ENCODE measurements at places on chromosomes 6 and 20. TPM values are rescaled to one million over a fixed set of nuclear protein-coding genes. Genes with fewer than 3 reads are reported as not detected.

TNFAIP3 gene
- total RNA-seq = 0.72 TPM

VSX1 gene
- not detected for total RNA-seq

CNR1 gene
- 2.5 TPM for total RNA-seq

RAMACL gene
- total RNA-seq = 3.6 TPM

LY6G5B gene
- 3.4 TPM for total RNA-seq

WFDC2 gene
- total RNA-seq = not detected

MCCD1 gene
- total RNA-seq = not detected

OPN5 gene
- total RNA-seq = not detected

TSHZ2 gene
- total RNA-seq = 0.11 TPM

GRCh38 chr6:158596861-158597260 is 37.0 kb downstream of the TMEM181 start:
- no peak overlapping the region for H3K4me3 ChIP-seq
- H3K4me1 ChIP-seq = no peaks in the 10 kb centered on the region
- H3K27me3 ChIP-seq = no peaks in the 10 kb centered on the region
- H3K36me3 ChIP-seq = peaks cover 21% of the 10 kb centered on the region
- H3K27ac ChIP-seq = no peak overlapping the region

DNA sequence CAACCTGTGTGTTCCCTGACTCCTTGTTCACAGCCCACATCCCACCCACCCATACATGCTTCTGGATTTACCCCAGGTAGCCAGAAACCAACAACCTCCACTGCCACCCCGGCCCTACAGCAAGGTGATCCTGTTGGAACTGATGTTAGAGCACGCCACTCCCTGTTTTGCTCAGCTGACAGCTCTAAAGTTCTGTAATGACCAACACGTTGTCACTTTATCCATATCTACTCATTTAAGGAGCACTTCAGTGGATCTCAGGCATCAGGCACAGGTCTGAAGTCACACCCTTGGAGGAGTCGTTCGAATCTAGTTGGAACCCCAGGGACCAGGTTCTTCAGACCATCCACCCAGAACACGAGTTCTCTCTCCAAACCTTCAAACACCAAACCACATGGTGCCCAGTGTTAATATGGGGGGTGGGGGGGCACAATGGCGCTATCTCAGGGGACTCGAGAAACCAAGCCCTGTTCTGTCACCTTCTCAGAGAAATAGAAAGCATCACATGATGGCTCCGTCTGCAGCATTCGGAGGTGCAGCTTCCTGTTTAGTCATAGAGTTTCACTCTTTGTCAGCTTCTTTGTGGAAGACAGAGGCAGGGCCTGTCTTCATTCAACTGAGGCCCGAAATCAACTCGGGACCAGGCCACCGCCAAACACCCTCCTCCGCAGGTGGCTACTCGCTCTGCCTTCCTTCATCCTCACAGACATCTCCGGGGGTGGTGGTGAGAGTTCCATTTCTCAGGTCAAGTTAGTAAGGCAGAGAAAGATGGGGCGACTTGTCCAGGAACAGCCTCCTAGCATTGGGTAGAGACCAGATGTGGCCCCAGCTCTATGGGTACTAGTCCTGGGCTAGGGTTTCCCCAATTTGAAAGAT is 142.2 kb downstream of the NFATC2 start:
- H3K27me3 ChIP-seq = no peaks in the 10 kb centered on the region
- peak overlapping the region; percentile 58 for H3K27ac ChIP-seq
- peaks cover 30% of the 10 kb centered on the region for H3K4me1 ChIP-seq
- no peak for DNase-seq

DNA sequence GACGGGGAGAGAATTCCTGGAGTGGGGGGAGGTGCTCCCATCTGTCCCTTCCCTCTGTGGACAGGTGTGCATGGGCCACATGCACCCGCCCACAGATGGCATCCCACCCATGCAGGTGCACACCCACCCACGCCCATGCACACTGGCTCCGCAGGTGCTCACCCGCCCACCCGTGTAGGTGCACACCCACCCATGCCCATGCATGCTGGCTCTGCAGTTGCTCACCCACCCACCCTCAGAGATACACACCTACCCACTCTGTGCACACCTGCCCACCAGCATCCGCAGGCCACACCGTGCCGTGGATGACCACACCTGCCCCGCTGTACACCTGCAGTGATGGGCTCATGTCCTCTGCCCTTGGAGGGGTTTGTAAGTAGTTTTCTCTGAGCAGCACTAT is 132.0 kb downstream of the PHACTR3 start:
- no peak overlapping the region for H3K27ac ChIP-seq
- H3K27me3 ChIP-seq = no peaks in the 10 kb centered on the region
- H3K36me3 ChIP-seq = no peaks in the 10 kb centered on the region
- H3K4me1 ChIP-seq = no peaks in the 10 kb centered on the region

DNA sequence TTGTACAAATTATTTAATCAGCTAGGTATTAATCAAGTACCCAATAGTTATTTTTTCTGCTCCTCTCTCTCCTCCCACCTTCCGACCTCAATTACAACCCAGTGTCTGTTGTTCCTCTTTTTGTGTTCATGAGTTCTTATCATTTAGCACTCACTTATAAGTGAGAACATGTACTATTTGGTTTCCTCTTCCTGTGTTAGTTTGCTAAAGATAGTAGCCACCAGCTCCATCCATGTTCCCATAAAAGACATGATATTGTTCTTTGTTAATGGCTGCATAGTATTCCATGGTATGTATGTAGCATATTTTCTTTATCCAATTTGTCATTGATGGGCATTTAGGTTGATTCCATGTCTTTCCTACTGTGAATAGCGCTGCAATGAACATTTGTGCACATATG is 652.8 kb upstream of the CITED2 start:
- no peaks in the 10 kb centered on the region for H3K27me3 ChIP-seq
- DNase-seq = no peak
- no peaks in the 10 kb centered on the region for H3K4me1 ChIP-seq
- H3K36me3 ChIP-seq = no peaks in the 10 kb centered on the region
- H3K4me3 ChIP-seq = no peak overlapping the region
- H3K27ac ChIP-seq = no peak overlapping the region

GRCh38 chr6:119278625-119279024 is 70.9 kb downstream of the MAN1A1 start:
- no peak overlapping the region for H3K4me3 ChIP-seq
- no peak overlapping the region for H3K27ac ChIP-seq
- no peak for DNase-seq
- no peaks in the 10 kb centered on the region for H3K4me1 ChIP-seq

DNA sequence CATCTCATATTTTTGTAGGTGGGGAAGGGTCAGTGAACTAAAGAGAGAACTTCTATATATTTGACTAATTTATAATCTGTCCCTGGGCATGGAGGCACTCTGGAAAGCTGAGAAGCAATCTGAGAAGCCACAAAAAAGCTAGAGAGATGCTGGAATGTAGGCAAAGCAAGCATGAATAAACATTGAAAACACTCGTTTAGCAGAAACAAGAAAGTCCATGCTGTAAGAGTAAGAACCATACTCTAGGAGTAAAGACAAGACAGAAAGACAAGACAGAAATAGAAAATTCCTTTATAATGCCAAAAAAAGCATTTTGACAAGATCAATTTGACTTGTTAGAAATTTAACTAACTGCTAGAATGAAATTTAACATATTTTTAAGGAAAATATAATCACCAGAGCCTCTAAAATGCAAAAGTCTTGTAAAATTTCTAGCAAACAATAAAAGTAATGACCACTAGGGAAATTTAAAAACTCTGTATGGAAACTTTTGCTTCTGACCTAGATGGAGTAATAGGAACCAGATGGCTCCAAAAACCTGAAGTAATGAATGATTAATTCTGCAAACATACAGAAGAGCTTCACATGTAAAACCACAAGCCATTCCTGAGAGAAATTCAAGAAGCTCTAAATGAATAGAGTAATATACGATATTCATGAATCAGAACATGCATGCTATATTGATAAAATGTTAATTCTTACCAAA is 625.7 kb upstream of the PTCHD4 start:
- no peak overlapping the region for H3K4me3 ChIP-seq
- H3K27ac ChIP-seq = no peak overlapping the region
- peaks cover 12% of the 10 kb centered on the region for H3K4me1 ChIP-seq
- no peaks in the 10 kb centered on the region for H3K36me3 ChIP-seq
- DNase-seq = no peak
- no peaks in the 10 kb centered on the region for H3K27me3 ChIP-seq

- H3K36me3 ChIP-seq = no peaks in the 10 kb centered on the region
- no peaks in the 10 kb centered on the region for H3K27me3 ChIP-seq
- H3K27ac ChIP-seq = no peak overlapping the region
- no peaks in the 10 kb centered on the region for H3K4me1 ChIP-seq
Measured at GRCh38 chr6:119887666-119888065, 538.1 kb upstream of the MAN1A1 start.

DNA sequence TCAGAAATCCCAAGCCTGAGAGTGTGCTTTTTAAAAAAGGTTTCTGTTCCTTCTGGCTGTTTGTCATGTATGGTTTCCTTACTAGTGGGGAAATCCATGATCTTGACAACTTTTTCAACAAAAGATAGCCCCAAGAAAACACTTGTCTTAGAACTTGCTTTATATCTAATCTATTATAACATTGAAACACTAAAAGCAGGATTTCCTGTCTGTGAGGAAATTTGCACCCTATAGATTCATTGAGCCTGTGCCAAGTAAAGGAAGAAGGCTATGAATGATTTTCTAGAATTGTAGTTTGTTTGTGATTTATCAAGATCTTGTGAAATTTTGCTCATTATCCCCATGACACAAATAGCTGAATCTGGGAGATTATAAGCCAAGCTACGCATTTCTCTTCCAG is 238.6 kb upstream of the RIN2 start:
- H3K27me3 ChIP-seq = no peaks in the 10 kb centered on the region
- no peaks in the 10 kb centered on the region for H3K36me3 ChIP-seq
- DNase-seq = no peak
- no peaks in the 10 kb centered on the region for H3K4me1 ChIP-seq

DNA sequence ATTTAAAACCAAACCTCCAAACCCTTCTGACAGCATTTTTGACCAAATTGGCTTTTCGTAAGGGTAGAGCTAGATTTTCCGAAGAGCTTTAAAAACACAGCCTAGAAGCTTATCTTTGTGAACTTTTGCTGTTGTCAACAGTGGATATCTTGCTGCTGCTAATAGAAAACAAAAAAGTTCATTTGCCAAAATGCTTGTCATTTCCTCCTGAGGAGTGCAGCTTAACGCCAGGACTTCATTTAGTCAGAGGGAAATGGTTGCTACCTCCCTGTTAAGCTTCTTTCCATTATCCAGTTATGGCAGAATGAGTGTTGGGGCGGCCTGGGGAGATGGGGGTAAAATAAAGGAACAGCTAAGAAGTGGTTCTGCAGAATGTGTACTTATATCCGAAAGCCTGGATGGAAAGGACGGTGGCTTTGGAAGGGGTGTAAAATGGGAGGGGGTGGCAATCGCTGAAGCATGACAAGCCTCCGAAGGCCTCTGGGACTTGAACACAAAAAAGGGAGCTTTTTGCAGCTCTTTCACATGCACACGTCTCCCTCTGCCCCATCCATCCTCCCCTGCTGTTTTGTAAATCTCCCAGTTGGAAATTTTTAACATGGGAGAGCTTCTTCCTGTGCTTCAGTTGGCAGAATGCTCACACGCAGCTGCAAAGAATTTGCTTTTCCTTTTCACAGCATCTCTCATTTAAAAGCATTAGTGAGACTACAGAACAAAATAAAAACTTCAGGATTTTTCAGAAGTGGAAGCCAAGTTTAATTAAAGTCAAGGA is 22.5 kb downstream of the JARID2 start:
- no peak overlapping the region for H3K27ac ChIP-seq
- no peaks in the 10 kb centered on the region for H3K27me3 ChIP-seq
- H3K4me1 ChIP-seq = peaks cover 3% of the 10 kb centered on the region
- H3K36me3 ChIP-seq = no peaks in the 10 kb centered on the region
- H3K4me3 ChIP-seq = no peak overlapping the region

DNA sequence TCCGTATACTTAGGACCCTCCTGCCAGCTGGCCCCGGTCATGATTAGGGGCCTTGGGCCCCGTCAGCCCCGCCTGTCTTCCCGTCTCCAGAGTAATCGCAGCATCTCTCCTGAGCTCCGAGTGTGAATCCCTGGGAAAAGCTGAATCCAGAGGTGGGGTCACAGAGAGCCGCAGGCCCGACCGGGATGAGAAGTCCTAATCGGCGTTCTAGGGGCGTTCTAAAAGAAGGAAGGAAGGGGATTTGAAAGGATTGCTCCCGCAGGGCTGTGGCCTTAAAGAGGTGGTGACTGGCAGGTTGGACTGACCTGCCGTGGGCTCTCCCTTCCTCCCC is 371 bp downstream of the HMGN4 start:
- H3K36me3 ChIP-seq = peaks cover 9% of the 10 kb centered on the region
- H3K27me3 ChIP-seq = no peaks in the 10 kb centered on the region
- H3K27ac ChIP-seq = peak overlapping the region; percentile 91
- H3K4me1 ChIP-seq = peaks cover 47% of the 10 kb centered on the region
- H3K4me3 ChIP-seq = peak overlapping the region; percentile 91
